WTC11 (cell line): ENCODE measurements at places on chromosomes 5 and 9. TPM values are rescaled to one million over a fixed set of nuclear protein-coding genes. Genes with fewer than 3 reads are reported as not detected.

DNA sequence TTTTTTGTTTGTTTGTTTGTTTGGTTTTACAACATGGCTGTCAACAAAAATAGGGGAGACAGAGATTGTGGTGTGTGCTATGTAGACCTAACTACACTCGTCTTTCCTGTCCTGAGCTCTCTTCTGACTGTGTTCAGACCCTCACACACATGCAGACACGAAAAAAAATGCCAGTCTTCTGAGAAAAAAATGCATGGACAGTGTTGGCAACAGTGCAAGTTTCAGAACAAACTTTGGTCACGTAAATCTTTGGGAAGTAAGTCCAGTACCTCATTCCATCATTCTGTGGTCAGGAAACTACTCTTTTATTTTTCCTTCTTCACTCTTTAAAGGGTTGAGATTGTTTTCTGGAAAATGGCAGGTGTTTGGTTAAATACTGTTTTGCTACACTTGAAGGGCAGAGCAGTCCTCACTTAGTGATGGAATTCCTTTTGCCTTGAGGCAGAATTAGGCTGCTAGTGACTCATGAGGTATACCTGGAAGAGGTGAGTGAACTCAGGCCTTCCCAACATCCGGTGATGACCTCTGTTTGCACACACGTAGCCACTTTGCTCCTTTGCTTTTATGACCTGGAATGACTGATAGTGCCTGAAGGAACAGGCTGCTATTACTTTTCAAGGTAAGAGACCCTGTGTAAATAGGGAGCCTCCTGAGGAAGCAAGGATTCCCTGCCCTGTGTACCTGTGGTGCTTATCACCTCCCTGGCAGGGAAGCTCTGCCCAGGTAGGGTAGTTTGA, 81.6 kb upstream of the TNFAIP8 start:
- no peak for DNase-seq

GRCh38 chr9:79107911-79108676, 463.7 kb upstream of the TLE4 start:
- no peak for DNase-seq

The COL23A1 gene
- total RNA-seq = 15.0 to 19.8 TPM (median 18.7 TPM) in 3 replicates

The KIF4B gene
- total RNA-seq = 0.07 to 0.09 TPM in 2 of 3 replicates, not detected in the other

GRCh38 chr5:180474569-180474968, 19.6 kb upstream of the CNOT6 start:
- DNase-seq = no peak

The SLC2A6 gene
- 13.4 to 16.6 TPM (median 14.2 TPM) in 3 replicates for total RNA-seq

GRCh38 chr5:73280386-73280785, 107.4 kb downstream of the TMEM174 start:
- no peak for DNase-seq

DNA sequence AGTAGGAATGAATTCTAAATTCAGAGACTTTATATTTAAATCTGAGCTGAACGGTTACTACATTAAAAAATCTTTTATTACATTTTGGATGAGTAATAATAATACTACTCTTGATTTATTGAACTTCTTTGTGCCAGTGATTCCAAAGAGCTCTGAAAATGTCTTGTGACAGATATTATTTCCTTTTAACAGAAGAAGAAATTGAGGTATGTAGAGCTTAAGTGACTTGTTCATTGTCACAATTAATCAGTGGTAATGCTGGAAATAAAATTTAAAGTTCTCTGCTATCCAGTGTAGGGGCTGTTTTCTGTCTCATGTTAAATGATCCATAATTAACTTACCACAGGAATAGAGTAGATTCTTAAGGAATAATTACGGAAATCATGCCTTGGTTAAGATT, 335.3 kb downstream of the KIAA0825 start:
- no peak for DNase-seq

- no peak for DNase-seq
Observed at GRCh38 chr5:3607541-3608181, 12.0 kb downstream of the IRX1 start.

GRCh38 chr9:13386935-13387733, 107.6 kb upstream of the MPDZ start:
- DNase-seq = no peak

The PTPN3 gene
- 1.7 to 2.4 TPM (median 2.1 TPM) in 3 replicates for total RNA-seq

- DNase-seq = no peak
Observed at GRCh38 chr9:77901771-77902170, 129.8 kb downstream of the GNAQ start.

The PLCXD3 gene
- 0.04 to 0.07 TPM (median 0.07 TPM) in 3 replicates for total RNA-seq

The IFNK gene
- total RNA-seq = not detected in 3 replicates

The ANXA2R gene
- total RNA-seq = 0.72 to 1.1 TPM (median 0.96 TPM) in 3 replicates

- DNase-seq = no peak
Observed at GRCh38 chr5:10459080-10460055, 17.7 kb downstream of the ROPN1L start.

- no peak for DNase-seq
Observed at GRCh38 chr9:125998837-125999503, 251.8 kb downstream of the PBX3 start.

DNA sequence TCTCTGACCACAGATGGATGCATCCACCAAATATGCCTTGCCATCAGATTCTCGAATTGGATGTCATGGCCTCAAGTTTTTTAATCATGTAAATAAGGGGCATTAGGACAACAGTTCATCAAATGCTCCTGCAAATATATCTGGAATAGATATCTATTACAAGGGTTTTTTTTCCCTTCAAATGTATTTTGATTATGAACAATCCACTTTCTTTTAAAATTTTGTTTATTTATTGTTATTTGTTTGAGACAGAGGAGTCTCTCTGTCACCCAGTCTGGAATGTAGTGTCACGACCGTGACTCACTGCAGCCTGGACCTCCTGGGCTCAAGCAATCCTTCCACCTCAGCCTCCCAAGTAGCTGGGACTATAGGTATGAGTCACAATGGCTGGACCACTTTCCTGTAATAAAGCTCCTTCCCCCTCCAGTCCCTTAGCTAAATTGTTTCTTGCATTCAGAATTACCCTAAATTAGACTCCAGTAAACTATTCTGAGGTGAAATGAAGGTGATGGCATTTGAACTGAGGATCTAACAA, 1412.1 kb downstream of the EFNA5 start:
- no peak for DNase-seq

- no peak for DNase-seq
Observed at GRCh38 chr9:116703634-116704033, 16.5 kb downstream of the TRIM32 start.

- no peak for DNase-seq
Observed at GRCh38 chr5:138978080-138978479, 102.9 kb upstream of the LRRTM2 start.

- no peak for DNase-seq
Observed at GRCh38 chr5:9239626-9240025, 306.2 kb downstream of the SEMA5A start.

GRCh38 chr5:64457846-64458245, 48.0 kb upstream of the RGS7BP start:
- no peak for DNase-seq

- no peak for DNase-seq
Observed at GRCh38 chr5:169251333-169252084, 49.4 kb downstream of the SLIT3 start.

DNA sequence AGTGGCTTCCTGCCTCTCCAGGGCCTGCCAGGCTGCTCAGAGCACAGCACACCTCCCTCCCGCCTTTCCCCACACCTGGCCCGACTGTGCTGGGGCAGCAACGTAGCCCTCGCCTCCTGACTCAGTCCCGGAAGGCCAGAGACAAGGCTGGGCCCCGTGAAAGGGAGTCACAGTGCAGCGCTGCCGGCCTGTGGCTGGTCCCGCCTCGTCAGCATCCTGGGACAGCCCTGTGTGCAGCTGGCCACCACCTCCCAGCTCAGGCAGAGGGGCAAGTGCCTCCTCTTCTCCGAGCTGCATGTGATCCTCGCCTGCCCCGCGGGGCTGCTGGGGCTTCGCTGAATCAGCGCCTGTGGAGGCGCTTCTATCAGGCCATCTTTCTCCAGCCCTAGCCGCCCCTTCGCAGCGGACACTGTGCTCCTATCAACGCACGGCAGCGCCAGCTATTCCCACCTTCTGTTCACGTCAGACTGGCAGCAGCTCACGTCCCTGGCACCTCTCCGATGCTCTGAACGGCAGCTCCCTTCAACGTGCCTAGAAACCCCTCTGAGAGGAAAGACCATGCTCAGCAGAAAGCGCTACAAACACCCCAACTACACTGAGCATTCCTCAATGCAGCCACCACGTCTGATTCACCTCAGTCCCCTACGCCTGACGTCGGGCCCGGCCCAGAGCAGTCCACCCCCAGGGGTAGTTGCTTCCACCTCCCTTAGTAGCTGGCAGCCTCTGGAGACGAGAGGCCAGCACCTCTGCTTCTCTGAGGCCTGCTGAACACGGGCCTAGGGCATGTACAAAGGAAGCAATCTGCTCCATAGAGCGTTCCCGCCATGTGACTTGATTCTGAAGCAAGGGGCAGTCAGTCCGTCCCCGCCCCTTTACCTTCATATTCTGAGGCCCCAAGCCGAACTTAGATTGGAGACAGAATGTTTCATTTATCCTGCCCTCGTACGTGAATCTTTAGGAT, 78.8 kb downstream of the GPR21 start:
- peak; percentile 53 for DNase-seq

The FRRS1L gene
- total RNA-seq = 0.71 to 1.1 TPM (median 1.0 TPM) in 3 replicates

- DNase-seq = no peak
Observed at GRCh38 chr9:8860925-8861324, 1061.3 kb upstream of the DMAC1 start.

GRCh38 chr5:136141561-136141960, 8.9 kb downstream of the SMAD5 start:
- no peak for DNase-seq
